Caco-2 (cell line): ENCODE measurements at places on chromosomes 6 and 20.

DNA sequence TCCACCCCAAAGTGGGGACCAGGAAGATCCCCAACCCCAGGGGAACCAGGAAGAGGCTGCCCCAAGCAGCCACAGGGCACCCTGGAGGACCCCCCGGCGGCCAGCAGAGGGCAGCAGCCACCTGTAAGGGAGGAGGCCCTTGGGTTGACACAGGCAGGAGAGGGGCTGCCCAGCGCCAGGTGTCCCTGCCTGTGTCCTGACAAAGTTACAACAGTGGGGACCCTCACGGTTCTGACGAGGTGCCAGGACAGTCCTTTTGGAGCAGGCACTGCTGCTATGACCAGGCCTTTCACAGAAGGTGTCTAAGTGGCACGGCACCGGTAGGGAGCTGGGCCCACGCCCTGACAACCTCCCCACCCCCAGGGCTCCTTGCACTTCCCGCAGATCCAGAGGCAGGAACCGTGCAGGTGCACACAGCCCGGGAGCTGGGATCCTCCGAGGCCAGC lies 176.7 kb downstream of the BMP7 start:
- peak; percentile 92 for DNase-seq

GRCh38 chr20:47956268-47956995 lies 171.2 kb upstream of the SULF2 start:
- no peak for DNase-seq

GRCh38 chr6:5287205-5287965 lies 26.1 kb downstream of the FARS2 start:
- no peak for DNase-seq

GRCh38 chr20:17431621-17432364 lies 99.4 kb downstream of the BFSP1 start:
- no peak for DNase-seq

DNA sequence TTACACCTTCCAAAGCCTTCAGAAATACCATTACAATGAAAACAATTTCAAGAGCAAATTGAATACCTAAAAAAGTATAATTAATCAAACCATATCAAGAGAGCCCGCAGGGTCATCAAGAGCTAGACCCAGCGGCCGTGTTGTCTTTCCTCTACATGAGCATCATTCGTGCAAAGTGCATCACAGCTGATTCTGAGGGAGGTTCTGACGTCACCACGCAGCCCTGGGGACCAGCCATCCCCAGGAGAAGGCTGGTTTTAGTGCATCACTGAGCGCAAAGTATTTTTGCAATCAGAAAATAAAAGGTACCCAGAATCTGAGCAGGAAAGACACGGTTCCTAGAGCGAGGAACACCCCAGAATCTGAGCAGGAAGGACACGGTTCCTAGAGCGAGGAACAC lies 371.4 kb downstream of the CDH4 start:
- DNase-seq: no peak
